ENCODE measurements at places on chromosomes 2 and 18.

GRCh38 chr2:9273486-9274130 is 67.0 kb downstream of the ASAP2 start:
- DNase-seq, result no peak

- no peak for DNase-seq
Observed at GRCh38 chr2:234932591-234933168, 19.1 kb upstream of the SH3BP4 start.

DNA sequence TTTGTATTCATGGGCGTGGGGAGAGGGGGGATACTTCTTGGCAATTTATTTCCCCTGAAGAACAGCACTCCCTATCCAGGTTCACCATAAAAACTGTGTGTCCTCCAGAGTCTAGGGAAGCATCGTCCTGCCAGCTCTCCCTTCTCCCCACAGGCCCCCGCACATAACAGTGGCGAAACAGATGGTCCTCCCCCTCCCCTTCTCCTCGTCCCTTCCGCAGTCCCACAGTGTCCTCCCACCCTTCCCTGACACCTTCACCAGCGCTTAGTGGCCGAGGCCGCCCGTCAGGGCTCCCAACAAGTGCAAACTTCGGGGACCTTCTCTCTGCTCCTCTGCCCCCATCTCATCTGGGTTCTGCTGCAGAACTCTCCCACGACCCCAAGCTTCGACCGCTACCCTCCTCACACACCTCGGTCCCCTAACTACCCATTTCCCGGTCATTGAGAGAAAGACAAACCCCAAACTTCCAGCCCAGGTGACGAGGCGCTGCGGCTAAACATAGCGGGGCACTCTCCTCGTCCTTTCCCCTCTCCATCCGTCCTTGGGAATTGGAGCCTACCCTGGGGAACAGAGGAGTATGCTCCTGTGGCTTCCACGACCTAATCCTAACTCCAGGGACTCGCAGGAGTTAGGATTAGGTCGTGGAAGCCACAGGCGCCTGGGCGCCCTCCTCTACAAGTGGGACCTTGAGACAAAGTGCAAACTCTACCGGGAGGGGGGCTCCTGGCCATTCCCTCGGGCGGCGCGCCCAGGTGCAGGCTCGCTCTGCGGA is 971 bp downstream of the ZNF385B start:
- DNase-seq, result no peak

DNA sequence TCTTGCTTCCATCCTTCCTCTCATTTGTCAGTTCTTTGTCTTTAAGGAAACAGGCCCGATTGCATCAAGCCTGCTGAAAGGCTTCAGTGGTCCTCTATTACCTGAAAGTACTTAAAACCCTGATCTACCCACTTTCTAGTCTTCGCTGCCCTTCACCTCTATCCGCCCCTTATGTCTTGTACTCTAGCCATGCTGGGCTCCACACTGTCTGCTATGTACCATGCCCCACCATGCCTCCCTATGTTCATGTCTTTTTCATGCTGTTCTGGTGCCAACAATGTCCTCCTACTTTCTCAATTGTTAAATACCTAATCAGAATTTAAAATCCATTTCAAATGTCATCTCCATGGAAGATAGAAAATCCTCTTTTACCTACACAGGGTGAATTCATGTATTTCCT is 28.2 kb downstream of the CRYGD start:
- DNase-seq, result no peak

DNA sequence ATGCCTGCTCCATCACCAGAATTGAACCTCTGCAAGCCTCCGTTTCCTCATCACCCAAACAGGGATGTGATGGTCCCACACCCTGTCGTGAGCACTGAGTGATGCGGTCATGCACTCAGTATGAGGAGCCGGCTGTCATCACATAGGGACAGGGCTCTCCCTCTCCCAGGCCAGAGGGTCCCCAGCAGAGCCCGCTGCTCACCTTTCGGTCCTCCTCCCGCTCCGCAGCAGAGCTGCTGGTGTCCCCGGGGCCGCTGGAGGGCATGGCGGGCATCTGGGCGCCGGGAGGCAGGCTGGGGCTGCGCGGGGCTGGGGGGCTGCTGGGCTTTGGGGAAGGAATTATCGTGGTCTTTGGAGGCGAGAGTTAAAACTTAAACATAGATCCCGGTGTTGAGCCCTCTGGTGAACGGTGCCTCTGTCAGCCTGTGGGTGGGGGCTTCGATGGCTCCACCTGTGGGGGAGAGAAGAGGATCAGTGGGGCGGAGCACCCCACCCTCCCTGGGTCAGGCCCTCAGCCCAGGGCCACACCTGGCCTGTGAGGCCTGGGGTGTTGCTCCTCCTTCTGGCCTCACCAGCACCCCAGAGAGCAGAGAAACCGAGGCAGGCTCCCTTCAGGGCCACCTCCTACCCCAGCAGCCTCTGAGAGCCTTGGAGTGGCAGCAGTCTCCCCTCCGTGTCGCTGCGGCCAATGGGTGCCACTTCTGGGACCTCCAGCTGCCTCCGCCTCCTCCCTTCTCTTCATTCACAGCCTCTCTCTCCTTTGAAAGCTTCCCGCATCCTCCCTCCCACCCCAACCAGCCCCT is 27.8 kb downstream of the DNMT3A start:
- no peak for DNase-seq

GRCh38 chr18:13076886-13077285 is 85.7 kb downstream of the CEP192 start:
- no peak for DNase-seq

DNA sequence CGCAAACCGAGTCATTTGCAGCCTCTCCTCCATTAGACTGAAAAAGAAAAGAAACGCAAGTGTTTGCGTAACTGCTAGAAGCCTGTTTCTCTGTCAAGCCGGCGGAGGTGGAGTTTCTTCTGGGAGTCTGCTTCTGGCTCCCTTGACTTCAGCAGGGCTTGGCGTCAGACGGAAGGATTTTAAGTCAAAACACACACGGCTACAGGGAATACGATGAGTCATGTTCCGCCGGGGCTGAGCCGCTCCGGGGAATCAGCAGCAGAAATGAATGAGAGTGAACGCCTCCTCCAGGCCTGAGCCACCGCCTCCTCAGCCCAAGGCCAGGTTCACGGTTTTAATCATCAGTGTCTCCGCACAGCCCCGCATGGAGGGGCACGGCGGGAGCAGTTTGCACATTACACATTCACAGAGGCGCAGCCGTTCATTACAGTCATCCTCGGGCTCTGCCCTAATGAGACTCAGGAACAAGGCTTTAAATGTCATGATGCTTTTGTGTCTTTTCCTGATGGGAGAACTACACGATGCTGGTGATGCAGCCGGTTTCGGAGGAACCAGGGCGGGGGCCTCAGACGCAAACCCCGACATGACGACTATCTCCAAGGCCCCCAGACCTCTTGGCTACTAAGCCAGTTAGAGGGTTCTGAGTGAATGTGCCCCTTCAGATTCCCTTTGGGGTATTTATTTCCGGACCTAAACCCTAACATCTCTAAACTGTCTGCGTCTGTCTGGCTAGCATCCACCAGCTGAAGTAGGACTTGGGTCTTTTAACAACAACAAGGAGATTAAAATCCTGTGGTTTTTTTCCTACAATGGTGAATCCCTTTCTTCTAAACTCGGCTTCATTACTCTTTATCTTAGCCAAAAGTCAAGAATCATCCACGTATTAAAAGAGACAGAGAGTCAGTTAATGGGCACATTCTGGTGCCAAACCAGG is 11.1 kb upstream of the SCG2 start:
- DNase-seq, result peak; percentile 51

DNA sequence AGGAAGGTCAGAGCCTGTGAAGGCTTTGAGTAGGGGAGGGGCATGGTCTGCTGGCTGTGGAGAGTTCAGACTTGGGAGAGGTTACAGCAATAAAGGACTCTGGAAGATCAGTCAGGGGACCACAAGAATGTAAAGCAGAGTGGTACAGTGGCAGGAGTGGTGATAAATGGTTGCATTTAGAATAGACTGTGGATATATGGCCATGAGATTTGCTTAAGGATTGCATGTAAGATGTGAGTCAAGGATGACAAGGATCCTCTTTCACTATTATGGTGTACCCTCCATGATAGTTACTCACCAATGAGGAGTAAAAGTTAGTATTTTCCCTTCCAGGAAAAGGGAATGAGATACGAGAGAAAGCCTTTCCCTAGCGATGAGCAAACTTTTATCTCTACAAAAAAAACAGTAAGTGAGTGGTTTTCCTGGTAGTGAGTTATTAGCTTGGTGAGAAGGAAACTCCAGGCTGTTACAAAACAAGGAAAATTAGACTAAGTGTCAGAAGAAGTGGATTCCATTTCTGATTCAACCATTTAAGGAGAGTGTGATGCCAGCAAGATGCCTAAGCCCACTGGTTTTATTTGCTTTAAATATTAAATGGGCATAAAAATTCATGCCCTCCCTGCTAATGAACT is 818.0 kb upstream of the ACVR2A start:
- no peak for DNase-seq

GRCh38 chr2:74504591-74504990 is 2.9 kb downstream of the PCGF1 start:
- no peak for DNase-seq

GRCh38 chr18:27042177-27042576 is 142.9 kb downstream of the CHST9 start:
- no peak for DNase-seq

GRCh38 chr18:805008-805754 is 6.9 kb downstream of the YES1 start:
- no peak for DNase-seq

GRCh38 chr2:8059255-8059654 is 622.6 kb upstream of the ID2 start:
- DNase-seq, result peak; percentile 50

DNA sequence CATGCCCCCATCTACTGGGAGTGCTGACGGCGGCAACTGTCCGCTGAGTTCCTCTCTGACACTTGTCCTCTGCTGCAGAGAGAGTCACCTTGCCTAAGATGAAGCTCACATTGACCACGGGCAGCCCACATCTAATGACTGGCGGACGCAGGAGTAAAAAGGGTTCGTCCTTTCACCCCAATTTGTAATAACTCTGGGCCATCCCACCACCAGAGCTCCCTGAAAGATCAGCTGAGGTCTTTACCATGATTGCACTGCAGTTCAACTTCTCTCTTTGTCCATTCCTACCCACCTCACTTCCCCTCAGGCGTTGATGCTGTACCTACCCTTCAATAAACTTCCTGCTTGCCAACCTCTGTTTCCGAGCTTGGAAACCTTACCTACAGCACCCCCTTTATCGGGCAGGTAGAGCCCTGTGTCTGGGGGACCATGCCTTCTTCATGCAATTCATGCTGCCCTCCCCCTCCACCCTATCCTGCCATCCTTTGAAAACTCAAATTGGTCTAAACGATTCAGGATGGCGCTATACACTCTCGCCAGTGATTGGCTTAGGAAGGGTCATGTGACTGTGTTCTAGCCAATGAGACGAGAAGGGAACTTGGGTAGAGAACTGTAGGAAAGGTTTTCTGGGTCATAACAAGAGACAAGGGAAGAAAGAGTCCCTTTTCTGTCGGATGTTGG is 10.3 kb upstream of the B3GNT2 start:
- no peak for DNase-seq

- DNase-seq, result no peak
Observed at GRCh38 chr2:219041252-219041651, at the start of gene CFAP65. TSS of gene CFAP65 (minus strand) at chr2:219041516. CDS start at chr2:219039048, 2,468 bp downstream.

DNA sequence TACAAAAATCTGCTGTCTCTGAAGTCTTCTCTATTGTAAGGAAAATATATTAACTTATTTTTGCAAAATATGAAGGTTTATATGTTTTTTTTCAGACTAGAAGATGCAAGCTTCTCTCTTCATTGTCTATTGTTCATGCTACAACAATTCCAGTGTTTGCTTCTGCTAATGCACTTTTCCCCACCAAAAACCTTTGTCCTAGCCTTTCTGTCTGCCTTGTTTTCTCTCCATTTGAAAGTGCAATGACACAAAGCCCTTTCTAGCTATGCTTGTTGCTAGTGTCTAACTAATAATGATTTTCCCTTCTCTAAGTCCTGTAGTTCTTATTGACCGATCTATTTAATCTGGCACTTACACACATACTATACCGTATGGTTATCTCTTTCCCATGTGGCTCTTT is 369.5 kb upstream of the CELF4 start:
- DNase-seq, result no peak

DNA sequence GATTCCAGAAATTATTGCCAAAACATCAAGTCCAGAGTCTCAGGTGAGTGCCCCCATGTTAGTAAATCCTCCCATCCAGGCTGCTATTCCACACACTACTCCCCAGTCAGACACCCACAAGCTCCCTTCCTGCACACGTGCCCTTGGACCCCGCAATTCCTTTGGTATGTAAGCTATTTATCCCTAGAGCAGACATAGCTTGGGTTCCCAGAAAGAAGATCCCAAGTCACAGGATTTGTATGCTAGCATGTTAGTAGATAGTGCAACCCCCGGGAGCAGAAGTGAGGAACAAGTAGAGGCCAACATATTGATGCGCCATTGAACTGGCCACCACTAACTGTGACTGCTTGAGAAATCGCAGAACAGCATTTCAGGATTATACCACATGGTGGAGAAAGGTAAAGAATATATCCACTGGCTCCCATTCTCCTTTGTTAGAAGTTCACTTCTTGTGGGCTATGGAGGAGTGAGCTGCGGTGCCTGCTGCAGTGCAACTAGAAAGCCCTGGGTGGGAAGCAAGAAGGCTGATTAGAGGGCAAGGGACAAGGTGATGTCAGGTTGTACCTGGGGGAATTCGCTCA is 137.5 kb upstream of the CHAC2 start:
- DNase-seq, result no peak

- DNase-seq, result no peak
Observed at GRCh38 chr2:200850512-200851256, 13.8 kb downstream of the CLK1 start.

DNA sequence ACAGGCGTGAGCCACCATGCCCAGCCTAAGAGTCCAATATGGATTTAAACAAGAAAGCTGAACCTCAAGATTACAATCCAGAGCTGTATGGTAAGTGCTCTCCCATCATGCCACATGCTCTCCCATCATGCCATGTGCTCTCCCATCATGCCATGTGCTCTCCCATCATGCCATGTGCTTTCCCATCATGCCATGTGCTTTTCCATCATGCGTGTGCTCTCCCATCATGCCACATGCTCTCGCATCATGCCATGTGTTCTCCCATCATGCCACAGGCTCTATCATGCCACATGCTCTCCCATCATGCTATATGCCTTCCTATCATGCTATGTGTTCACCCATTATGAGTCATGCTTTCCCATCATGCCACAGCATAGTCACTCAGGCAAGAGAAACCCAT is 20.7 kb downstream of the ADD2 start:
- no peak for DNase-seq

DNA sequence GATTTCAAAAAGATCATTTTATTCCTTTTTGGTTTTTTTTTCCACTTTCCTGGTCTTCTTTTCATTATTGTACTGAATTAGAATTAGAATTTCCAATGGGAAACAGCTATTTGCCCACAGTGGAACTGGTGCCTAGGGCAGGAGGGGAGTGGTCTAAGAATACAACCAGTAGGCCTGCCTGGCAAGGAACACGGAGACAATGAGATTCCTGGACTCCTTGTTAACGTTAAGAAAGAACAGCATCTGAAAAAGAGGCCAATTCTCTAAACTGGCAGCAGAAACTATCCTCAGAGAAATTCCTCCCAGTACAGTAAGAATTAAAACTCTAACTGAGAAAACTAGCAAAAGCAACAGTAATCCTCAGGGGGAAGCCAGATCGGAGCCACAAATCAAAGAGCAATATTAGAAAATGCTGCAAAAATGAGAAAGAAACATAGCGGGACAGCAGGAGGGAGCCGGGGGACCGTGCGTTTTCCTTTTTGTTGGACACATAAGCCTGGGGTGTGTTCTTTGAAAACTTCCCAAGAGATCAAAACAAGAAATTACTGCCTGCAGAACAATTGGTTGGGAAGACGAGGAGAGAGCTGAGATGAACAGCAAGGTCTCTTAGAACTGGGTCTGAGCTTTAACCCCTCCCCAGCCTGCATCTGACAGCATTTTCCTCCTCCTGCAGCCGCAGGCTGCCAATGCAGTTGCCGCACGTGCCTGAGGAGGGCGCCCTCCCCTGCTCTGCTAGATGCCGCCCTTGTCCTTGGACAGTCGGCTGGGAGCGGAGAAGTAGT is 776.0 kb downstream of the TSN start:
- no peak for DNase-seq
